ENCODE measurements at places on chromosomes 12 and 14.

GRCh38 chr12:55188974-55189556, 31.8 kb upstream of the OR10A7 start:
- DNase-seq: peak; percentile 81

- DNase-seq: no peak
Measured at GRCh38 chr14:77303417-77304156, 17.1 kb downstream of the POMT2 start.

- DNase-seq: no peak
Measured at GRCh38 chr12:124493809-124494750, 73.3 kb downstream of the NCOR2 start.

- no peak for DNase-seq
Measured at GRCh38 chr14:87644689-87645088, 348.3 kb downstream of the GALC start.

Data from head of caudate nucleus (tissue), 42 donors.